Endodermal cell (in vitro differentiated cells): ENCODE measurements at places on chromosomes 16 and 17.

DNA sequence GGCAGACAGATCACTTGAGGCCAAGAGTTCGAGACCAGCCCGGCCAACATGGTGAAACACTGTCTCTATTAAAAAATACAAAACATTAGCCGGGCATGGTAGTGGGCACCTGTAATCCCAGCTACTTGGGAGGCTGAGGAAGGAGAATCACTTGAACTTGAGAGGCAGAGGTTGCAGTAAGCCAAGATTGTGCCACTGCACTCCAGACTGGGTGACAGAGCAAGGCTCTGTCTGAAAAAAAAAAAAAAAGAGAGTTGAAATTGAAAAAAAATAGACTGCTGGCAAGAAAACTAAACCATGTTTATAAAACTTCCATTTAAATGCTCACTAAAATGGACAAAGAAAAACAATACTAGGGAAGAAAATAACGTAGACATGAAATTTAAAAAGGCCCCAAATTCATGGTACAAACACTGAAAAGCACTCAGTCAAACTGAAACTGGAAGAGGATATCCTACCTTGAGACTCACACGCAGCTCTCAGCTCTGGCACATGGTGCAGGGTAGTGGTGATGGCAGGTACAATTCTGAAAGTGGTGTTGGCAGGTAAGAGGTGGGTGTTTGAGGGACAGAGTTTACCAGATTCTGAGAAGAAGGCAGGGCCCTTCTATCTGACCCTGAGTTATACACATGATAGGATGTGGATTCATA is 19.3 kb downstream of the CNTROB start:
- no peak for DNase-seq

DNA sequence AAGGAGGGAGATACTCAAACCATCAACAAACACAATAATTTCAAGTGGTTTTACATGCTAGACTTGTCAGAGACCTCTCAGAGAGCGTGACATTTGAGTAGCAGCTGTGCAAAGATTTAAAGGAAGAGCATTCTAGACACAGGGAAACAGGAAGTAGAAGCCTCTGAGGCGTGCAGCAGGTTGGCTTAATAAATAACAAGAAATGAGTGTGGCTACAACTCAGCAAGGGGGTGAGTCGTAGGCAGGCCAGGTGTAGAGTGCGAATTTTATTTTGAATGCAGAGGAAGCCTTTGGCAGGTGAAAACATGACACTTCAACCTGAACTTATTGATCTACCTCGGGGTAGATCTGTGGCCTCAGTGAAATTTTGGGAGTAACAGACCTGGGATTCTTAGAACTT is 73.2 kb upstream of the MRTFB start:
- DNase-seq: no peak

DNA sequence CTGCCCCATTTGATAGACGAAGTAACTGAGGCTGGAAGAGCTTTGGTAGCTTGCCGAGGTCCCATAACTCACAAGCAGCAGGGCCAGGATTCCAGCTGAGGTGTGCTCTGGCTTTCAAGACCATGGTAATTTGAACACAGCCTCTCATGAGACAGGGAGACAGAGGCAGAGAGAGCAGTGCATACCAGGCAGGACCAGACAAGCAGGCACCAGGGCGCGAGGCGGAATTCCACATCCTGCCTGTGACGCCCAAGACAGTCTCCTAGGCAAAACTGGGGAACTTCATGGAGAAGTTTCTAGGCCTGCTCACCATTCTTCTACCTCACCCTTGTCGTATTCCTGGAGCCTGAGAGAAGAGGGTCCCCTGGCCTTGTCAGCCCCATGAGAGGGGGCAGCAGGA is 19.2 kb downstream of the SDK2 start:
- DNase-seq: no peak

GRCh38 chr17:50201276-50201854 is at the start of gene COL1A1:
COL1A1 (minus strand) TSS chr17:50201631; CDS start chr17:50201513, 118 bp downstream.
- DNase-seq: peak; percentile 77

DNA sequence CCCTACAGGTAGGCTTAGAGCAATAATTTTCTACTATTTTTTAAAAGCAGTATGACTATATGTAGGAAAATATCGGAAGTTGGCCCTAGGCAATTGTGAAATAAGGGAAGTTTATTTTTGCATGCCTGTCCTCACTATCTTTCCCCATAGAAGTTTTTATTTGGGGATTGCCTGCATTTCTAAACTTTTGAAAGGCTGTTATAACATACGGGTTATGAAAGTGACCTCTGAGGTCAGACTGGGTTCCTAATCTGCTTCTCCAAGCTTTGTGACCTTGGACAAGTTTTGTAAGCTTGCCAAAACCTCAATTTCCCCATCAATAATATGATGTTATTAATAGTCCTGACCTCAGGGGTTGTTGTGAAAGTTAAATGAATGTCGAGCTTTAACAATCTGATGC is 67.1 kb downstream of the ARHGAP44 start:
- DNase-seq: no peak

- DNase-seq: no peak
Measured at GRCh38 chr16:54177862-54178477, 108.6 kb downstream of the IRX3 start.

- peak; percentile 83 for DNase-seq
Measured at GRCh38 chr17:65455972-65456343, 105.5 kb downstream of the AXIN2 start.

DNA sequence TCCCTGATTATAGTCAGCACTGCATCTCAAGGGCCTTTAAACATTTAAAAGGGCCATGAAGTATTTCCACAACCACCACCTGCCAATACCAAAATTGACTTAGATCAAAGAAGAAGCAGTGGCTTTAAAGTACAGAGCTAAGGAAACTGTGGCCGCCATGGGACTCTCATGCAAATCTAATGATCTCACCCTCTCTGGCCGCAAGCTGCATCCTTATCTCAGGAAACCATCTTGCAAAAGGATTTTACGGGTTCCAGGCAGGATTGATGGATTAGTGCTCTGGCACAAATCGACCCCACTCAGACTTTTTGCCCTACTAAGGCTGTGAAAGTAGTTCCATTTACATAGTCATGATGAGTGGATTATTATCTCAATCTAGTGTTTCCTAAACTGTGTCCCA is 22.6 kb downstream of the CDRT4 start:
- DNase-seq: no peak

GRCh38 chr17:40616592-40616991 is 31.0 kb downstream of the SMARCE1 start:
- DNase-seq: no peak

DNA sequence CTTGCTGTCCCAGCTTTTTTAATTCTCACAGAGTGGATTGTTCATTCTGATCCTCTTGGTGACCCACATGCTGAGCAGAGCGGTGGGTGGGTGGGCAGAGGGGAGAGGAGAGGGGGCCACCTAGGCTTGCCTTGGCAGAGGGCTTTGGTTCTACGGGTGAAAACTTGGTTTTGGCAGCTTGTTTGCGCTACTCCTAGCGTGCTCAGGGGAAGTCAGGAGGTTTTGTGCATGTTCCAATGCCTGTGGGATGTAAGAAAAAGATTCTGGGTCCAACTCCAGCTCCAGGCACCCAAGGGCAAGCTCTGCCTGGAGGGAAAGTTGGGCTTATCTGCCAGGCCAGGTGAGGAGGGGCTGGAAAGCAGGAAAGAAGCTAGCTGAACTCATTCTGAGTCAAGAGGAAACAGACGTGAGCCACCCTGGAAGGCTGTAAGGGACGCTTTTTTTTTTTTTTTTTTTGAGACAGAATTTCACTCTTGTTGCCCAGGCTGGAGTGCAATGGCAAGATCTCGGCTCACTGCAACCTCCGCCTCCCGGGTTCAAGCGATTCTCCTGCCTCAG is 169.1 kb downstream of the WSCD1 start:
- peak; percentile 73 for DNase-seq

GRCh38 chr16:14378131-14378551 is 251.9 kb downstream of the PARN start:
- no peak for DNase-seq

GRCh38 chr17:9811086-9811485 is 10.8 kb downstream of the GSG1L2 start:
- DNase-seq: no peak
